ENCODE measurements at places on chromosomes 4 and X.

DNA sequence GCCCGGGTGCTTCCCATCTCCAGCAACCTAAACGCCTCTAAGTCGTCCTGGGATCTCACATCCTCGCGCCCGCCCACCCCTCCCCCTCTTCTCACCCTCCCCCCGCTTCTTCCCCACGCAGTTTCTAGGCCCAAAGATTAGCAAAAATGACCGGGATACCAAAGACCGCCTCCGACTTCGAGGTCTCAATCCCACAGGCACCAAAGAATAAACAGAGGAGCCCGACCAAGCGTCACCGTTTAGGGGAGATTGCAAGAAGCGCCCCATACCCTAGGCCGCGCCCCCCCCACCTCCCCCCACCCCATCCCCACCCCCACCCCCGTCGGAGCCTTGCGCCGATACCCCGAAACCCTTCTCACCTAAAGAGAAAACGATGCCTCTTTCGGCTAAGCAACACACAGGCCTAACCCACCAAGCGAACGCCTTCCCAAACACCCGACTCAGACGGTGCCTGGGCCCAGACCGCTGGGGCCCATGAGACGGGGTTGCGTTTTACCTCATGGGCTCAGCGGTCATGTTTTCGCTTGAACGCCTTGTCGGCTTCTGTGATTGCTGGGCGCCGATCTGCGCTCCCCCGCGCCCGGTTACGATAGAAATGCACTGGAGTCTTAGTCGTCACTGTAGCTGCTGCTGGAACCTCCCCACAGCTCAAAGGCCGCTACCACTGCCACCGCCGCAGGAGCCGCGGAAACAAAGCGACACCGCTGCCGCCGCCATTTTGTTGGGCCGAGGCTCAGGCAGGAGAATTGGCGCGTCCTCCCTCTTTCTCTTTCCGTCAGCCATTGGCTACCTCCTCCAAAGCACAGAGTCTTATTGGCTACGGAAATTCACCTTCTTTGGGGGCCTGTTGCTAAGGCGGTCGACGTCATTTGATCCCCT is at the start of gene ATRX:
ATRX (minus strand) TSS at position 731 of the 879 bp plus-strand sequence; CDS start at position 516, 215 bp downstream.
- peak; percentile 78 for DNase-seq
- H3K4me1 ChIP-seq: peaks cover 18% of the 10 kb centered on the region
- H3K27ac ChIP-seq: peak within 1 kb of the TSS; percentile 100
- peak within 1 kb of the TSS; percentile 98 for H3K4me3 ChIP-seq
- H3K36me3 ChIP-seq: peaks cover 2% of the 10 kb centered on the region

- no peak overlapping the region for H3K27ac ChIP-seq
- no peak for DNase-seq
- H3K27me3 ChIP-seq: no peaks in the 10 kb centered on the region
- H3K4me3 ChIP-seq: no peak overlapping the region
Observed at GRCh38 chr4:67571975-67572374, 13.4 kb downstream of the STAP1 start.

GRCh38 chrX:24214568-24214967 is 65.0 kb downstream of the ZFX start:
- H3K4me3 ChIP-seq: no peak overlapping the region
- peaks cover 3% of the 10 kb centered on the region for H3K4me1 ChIP-seq
- H3K36me3 ChIP-seq: no peaks in the 10 kb centered on the region

- DNase-seq: no peak
- H3K4me3 ChIP-seq: no peak overlapping the region
- no peaks in the 10 kb centered on the region for H3K4me1 ChIP-seq
- no peaks in the 10 kb centered on the region for H3K36me3 ChIP-seq
Observed at GRCh38 chr4:151296227-151296626, 19.3 kb downstream of the PRSS48 start.

DNA sequence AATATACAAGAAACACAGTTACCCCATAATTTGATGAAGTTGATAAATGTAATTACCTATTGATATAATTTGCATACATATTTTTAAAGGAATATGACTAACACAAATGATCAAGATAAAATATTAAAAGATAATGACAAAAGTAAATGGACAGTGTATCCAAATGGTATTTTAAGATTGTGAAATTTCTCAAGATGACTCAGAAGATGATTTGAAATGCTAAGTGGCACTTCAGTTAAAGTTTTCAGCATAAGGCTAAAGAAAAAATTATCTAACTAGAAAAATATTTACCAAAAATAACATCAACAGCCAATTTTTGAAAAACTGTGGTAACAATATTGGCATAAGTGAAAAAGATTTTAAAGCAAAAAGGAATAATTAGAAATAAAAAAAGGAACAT is 248.4 kb upstream of the NDST4 start:
- no peak for DNase-seq
- no peaks in the 10 kb centered on the region for H3K27me3 ChIP-seq
- no peaks in the 10 kb centered on the region for H3K36me3 ChIP-seq

DNA sequence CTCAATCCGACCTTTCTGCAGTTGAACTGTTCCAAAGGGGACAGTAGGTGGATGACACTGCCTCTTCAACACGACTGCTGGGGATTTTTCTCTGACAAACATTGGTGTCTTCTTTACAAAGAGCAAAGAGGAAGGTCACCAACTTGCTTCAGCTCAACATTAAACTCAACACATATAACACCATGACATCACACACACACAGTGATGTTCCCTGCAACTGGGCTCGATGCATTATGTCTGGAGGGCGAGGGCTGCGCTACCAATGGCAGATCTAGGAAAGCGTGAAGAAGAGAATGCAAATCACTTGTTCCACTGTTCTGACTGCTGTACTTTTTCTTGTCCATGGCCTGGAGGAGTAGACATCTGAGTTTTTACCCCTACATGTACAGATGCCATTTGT is 385.9 kb downstream of the UNC5C start:
- no peak overlapping the region for H3K27ac ChIP-seq
- H3K4me3 ChIP-seq: no peak overlapping the region
- no peak for DNase-seq
- peaks cover 9% of the 10 kb centered on the region for H3K4me1 ChIP-seq
- no peaks in the 10 kb centered on the region for H3K36me3 ChIP-seq

GRCh38 chr4:41148292-41148691 is 66.0 kb downstream of the APBB2 start:
- no peak overlapping the region for H3K27ac ChIP-seq
- H3K4me1 ChIP-seq: no peaks in the 10 kb centered on the region
- DNase-seq: no peak
- H3K4me3 ChIP-seq: no peak overlapping the region
- peaks cover 10% of the 10 kb centered on the region for H3K27me3 ChIP-seq
